ENCODE measurements at places on chromosomes 2 and 18.

GRCh38 chr2:35873921-35874320 is 481.7 kb upstream of the CRIM1 start:
- no peak for DNase-seq

DNA sequence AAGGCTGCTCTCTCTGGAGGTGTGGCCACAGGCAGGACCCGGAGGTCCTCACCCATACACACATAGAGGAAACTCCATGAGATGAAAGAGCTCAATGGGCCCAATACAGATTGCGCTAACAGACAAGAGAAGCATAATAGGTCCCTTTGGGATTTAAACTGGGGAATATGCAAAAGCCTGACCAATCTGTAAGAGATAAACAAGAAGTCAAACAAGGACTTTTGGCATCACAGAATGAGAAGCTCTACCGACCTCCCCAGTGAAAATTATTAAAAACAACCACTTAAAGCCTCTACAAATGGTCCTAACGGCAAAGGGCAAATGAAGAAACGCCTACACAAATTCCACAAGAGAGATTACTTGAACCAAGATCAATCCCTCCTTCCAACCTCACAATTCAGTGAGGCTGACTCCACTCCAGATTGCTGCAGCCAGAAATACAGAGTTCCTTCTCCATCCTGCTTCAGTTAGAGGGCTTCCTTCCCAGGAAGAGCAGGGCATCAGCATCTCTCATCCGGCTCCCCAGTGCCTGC is 10.8 kb downstream of the IWS1 start:
- no peak for DNase-seq

DNA sequence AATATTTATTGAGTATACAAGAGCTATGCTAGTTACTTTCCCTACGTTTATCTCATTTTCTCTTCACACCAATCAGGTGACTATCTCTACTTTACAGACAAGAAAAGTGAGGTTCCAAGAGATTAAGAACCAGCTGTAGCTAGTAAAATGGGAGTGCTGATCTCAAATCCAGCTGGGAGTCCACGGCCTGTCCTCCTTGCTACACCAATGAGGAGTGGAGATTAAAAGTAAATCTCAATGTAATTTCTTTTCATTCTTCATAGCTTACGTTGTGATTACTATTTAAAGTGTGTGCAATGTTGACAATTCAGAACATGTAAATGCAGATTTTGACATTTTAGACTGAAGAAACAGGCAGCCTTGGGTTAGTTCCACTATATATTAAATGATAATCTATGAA is 53.9 kb upstream of the NRP2 start:
- no peak for DNase-seq

DNA sequence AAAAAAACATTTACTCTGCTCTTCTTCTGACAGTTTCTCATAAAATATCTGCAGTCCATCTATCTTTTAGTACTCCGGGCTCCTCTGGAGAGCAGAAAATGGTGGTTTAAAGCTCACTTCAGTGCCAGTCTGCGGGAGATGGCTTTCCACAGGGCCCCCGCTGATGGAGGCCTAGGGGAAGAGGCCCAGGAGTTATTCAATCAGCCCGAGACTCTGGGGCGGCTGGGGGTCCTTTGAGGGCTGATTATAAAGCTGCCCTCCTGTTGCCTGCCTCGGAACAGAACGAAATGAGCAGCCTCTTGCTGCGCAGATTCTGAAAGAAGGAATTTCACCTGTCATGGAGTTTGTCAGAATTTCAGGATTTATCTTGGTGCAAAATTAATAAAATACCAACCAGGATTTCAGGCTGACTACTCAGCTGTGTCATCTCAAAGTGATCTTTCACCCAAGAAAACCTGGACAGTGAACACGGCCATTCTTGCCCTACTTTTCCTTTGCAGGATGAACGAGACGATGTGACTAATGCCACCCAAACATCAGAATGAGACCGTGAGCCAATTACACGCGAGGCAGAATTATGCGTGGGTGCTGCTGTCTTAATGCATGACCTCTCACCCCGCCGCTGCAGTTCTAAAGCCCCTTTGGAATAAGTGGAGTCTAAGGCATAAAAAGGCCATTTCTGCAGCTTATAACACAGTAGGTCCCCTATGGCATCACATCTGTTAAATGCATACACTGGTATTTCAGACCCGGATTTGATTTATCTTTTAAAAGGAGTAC is 273.8 kb downstream of the ZNF521 start:
- DNase-seq, result no peak

DNA sequence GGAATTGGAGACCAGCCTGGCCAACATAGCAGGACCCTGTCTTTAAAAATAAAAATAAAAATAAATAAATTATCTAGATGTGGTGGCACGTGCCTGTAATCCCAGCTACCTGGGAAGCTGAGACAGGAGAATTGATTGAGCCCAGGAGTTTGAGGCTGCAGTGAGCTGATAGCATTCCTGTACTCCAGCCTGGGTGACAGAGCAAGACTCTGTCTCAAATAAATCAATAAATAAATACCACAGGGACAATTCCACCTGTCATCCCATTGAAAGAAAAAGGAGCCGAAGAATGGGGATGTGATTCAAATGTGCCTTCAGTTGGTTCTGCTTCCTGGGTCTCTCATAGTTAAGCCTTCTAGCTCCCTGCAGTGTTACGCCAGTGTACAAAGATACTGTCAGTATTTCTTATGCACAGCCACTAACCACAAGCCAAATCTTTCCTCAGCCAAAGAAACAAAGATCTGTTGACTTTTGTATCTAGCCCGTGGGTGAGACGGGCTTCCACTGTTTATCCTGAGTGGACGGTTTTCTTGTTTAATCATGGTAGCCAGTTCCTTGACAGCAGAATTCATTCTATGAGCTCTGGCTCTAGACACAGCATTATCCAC is 12.6 kb downstream of the LGALSL start:
- DNase-seq, result no peak

GRCh38 chr2:144027593-144027992 is 492.3 kb downstream of the ZEB2 start:
- no peak for DNase-seq

DNA sequence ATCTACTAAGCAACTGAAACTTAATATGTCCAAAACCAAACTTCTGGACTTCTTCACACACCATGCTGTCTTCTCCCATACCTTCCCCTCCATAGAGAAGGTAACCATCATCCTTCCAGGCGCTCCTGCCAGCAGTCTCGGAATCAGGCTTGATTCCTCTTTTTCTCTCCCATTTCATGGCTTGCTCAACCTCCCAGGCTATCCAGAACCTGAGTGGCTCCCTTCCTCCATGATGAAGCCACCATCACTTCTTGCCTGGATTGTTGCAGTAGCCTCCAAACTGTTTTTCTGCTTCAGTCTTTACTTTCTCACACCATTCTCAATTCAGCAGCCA is 40.1 kb upstream of the NDUFV2 start:
- DNase-seq, result no peak

DNA sequence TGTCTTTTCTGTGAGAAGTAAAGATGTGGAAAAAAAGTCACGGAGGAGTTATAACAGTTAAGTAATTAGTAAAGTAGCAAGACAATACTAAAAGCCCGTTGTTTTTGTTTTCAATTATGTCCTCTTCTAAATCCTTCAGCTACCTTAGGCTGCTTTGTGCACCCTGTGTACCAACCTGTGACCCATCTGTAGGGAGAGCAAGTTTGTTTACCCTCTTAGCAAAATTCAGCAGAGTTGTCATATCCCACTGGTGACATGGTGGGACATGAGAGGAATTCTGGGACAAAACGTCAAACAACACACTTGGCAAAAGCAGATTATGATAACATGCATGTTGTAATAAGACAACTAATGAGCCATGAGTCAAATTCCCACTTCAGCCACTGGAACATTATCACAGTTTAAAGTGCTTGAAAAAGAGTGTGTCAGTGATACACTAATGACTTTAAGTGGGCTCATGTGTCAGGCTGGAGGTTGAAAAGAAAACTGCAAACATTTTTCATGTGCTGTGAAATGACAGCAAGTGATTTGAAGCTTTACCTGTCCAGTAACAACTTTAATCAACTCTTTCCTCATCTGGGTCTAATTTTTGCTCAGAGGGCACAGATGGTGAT is 392.8 kb upstream of the ACVR2A start:
- no peak for DNase-seq

DNA sequence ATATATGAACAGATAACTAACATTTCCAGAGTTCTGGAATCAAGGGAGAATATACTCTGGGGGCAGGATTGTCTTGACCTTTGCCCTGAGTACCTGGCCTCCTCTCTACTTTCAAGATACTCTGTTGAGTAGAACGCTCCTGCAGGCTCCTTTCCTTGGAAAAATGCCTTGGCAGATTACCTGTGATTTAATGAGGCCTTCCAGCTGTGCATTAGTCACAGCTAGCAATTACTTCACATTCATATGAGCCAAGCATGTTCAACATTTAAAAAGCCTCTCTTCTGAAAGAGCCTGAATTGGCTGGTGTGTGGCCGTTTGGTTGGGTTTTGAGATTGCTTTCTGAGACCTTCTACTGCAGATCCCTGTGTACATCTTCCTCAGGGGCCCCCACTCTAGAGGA is 142.2 kb downstream of the PLCL1 start:
- DNase-seq, result no peak

GRCh38 chr2:38409156-38410102 is 32.4 kb upstream of the ATL2 start:
- no peak for DNase-seq

DNA sequence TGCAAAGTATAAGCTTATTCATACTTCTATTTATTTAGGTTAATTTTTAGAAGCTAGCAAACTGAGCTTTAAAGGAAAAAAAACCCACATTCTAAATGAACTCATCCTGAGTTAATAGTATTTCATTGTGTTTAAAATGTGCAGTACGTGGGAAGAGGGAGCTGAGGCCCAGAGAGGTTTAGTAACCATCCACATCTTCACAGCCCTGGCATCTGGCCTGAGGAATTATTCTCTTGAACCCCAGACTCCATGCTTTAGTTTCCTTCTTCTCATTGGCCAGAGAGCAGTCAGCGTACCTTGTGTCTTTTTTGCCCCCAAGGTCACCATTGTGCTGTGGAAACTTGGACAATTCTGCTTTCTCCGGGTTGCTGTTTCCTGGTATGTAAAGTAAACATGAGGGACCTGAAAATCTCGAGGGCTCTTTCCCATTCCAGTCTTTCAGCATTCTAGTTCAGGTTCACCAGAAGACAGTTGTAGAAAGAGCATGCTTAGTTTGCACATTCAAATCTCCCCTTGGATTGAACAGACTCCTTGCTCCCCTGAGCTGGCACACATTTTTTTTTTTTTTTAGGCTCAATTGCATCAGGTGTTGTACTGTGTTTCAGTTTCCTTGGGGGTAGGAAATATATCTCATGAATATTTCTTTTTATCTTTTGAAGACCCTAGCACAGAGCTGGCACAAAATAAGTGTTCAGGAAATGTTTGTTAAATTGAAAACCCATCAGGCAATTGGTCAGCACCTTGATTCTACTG is 81.4 kb downstream of the MYCN start:
- no peak for DNase-seq

GRCh38 chr2:174176898-174177297 is 71.4 kb downstream of the OLA1 start:
- DNase-seq, result no peak

DNA sequence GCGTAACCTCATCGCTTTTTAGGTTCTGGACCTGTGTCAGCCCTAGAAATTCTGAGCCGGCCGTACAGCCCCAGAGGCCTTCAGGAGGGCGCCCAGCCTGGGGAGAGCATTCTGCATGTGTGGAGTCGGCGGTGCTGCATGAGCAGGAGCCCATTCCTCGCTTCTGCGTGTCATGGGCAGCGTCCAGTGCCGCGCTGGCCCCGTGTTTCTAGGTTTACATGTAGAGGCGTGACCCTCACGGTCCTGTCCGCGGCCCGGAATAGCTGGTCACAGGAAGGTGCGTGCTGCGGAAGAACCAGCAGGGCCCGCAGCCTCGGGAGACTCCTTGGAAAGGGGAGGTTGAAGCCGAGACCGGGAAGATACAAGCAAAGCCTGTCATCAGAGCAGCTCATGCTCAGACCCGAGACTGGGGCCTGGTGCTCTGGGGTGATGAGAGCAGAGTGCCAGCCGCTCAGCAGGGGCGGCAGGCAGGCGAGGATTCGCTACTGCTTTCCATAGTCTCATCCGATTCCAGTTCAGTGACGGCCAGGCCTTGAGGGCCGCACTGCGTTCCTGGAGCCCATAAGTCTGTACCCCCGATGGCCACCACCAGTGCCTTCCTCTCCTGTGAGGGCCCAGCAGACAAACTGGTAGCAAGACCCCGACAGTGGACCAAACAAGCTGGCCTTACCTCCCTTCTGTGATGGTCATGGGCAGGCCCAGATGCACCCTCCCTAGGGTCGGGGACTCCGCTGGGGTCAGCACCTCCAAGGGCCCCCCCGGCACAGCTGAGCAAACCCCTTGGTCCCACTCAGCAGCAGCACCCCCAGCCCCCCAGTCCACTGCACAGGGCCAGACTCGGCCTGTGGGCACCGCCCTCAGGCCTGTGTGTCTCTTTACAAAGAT is 15.6 kb upstream of the NFATC1 start:
- no peak for DNase-seq

- no peak for DNase-seq
Measured at GRCh38 chr2:34332813-34333212, 733.7 kb upstream of the FAM98A start.

- no peak for DNase-seq
Measured at GRCh38 chr2:121065239-121065638, 219.8 kb downstream of the TFCP2L1 start.
